ENCODE measurements at places on chromosomes 6 and 20.

GRCh38 chr6:11358904-11359830 lies 126.7 kb upstream of the NEDD9 start:
- no peak for DNase-seq

DNA sequence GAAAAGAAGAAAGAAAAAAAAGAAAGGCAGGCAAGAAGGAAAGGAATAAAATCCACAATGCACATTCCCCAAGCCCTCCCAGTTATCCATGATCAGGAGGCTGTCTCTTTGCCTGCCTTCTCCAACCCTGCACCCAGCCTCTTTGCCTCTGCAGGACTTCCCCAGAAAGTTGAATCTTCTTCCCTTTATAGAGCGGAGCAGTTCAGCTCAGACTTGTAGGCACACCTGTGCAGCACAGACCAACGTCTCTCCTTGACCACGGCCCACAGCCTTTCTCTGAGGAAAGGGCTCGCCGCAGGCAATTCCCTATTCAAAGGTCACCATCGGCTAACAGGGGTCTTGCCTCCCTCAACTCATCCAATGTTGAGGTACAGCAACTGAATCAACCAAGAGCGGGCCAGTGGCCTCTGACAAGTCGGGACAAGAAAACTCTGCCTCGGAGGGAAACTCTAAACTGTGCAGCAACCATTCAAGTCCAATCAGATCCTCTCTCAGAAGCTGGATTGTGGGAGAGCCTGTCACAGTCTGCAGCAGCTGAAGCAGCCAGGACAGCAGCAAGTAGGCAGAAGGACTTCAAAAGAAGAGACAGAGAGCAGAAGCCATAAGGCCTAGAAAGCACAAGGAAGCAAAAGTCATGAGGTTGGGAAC lies 529.2 kb upstream of the JARID2 start:
- no peak for DNase-seq

DNA sequence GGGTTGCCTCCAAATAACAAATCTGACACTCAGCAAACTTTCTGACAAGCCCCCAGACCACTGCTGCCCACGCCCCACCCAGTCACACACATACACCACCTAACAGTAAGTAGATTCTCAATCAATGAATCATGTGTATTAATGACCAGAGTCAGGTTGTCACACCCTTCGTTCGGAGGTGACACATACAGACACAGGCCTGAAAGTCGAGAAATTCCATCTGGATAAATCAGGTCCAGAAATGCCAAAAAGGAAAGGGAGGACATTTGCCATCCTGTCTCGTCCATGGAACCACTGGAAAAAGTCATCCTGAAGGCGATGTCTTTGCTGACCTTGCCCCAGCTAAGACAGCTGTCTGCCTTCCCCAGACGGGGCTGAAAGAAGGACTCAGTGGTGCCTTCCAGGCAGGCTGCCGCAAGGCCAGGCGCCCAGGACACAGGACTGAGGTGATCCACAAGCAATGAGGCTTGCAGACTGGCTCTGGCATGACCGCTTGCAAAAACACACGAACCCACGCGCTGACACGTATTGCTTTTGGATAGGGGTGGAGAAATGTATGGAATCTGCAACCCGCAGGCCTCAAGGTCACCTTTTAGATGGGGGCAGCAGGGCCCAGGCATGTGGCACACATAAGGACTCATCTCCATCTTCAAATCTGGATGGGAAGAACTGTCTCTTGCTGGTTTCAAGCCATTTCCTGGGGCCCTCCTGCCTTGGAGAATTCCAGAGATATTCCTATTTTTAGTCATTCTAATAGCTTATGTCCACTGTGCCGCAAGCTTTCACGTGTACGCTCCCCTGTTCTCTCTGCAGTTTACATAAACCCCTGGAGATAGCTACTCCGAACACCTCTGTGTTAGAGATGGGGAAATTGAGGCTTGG lies 9.0 kb downstream of the NFATC2 start:
- DNase-seq = no peak

GRCh38 chr6:75932067-75932466 lies 140.4 kb downstream of the IMPG1 start:
- DNase-seq = no peak

GRCh38 chr20:16364320-16364687 lies 208.9 kb downstream of the KIF16B start:
- DNase-seq = no peak

GRCh38 chr20:47019121-47019824 lies 124.6 kb downstream of the EYA2 start:
- DNase-seq = no peak

DNA sequence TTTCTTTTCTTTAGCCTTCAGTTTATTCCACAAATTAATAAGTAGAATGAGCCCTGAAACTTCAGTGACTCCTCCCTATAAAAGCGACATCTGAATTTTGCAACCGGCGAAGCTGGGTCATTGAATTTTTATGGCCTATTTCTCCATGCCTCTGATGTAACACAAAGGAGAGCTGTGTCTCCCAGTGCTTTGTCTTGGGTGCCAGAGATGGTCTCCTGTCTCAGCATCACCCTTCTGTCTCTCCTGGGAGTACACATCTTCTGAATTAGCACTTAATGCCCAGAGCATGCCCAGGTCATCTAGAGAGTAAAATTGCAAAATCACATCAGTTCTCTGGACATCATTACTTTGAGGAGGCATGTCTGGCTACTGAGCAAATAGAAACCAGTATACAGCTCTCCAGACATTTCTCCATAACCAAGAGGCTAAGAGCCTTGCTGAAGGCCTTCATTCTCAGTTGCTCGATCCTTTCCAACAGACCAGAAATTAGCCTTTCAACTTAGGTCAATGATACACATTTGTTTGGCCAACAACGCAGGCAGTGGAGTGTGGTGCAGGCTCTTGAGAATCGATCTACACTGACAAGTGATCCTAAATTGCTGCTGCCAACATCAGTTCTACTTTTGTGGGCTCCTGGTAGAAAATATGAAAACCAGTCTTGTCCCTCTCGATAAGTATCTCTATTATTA lies 176.0 kb upstream of the FOXQ1 start:
- DNase-seq = no peak

DNA sequence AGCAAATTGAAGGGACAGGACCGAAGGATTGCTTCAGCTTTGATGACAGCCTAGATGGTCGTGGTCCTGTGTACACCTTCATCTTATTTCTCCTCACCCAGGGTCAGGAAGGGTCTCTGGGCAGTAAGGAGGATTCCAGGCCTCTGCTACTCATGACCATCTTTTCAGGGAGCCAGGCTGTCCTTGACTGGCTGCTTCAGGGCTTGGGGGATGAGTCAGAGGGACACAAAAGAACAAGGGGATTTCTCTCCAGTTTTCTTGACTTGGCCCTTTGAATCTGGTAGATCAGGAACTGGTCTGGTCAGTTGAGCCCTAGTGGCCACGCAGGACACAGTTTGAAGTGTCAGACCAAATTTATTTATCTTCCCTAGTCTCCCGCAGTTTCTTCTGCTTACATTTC lies 402.1 kb upstream of the CHD6 start:
- DNase-seq = no peak

- DNase-seq = no peak
These were observed 5.2 kb upstream of the RSPH4A start for GRCh38 chr6:116611056-116611455.

DNA sequence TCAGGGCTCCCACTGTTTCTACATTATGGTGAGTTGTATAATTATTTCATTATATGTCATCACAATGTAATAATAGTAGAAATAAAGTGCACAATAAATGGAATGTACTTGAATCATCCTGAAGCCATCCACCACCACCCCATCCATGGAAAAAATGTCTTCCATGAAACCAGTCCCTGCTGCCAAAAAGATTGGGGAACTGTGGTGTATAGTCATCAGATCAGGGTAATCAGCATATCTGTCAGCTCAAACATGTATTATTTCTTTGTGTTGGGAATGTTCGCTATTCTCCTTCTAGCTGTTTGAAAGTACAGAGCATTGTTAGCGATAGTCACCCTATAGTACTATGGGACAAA lies 33.8 kb upstream of the SLC22A23 start:
- DNase-seq = no peak

- DNase-seq = no peak
These were observed 125.7 kb upstream of the RIPOR2 start for GRCh38 chr6:25061289-25061936.

- DNase-seq = no peak
These were observed 108.5 kb downstream of the SYCP2 start for GRCh38 chr20:59824711-59825562.

DNA sequence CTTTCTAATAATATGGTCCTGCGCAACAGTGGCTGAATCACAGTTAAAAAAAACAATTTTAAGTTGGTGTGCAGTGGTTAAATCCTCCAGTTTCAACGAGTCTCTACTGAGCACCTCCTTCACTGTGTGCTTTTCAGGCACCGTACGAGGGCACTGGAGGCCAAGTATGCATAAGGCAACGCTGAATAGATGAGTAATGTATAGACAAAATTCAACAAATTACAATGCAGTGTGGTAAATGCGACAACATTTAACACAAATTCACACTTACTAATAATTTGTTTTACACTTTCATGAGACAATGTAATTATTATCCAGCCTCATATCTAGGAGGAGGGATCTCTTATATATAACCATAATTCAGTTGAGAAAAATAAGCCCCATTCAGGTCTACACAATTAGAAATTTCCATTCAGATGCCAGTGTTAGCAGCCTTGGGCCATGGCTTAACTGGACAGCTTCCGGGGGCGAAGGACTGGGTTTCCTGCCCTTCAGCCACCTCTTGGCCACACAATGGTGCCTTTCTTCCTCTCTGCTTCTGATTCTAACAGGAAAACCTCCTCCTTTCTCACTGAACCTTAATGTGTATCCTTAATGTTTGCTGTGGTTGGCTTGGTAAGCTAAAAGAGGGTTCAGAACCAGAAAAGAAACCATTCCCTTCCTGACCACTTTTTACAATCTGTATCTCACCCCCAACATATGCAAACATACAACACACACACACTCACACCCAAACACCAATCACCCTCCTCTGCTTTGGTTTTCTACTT lies 51.9 kb downstream of the B4GALT5 start:
- no peak for DNase-seq

GRCh38 chr20:51789434-51789833 lies 12.9 kb downstream of the SALL4 start:
- no peak for DNase-seq

- no peak for DNase-seq
These were observed 13.3 kb downstream of the FRK start for GRCh38 chr6:116047173-116047933.

DNA sequence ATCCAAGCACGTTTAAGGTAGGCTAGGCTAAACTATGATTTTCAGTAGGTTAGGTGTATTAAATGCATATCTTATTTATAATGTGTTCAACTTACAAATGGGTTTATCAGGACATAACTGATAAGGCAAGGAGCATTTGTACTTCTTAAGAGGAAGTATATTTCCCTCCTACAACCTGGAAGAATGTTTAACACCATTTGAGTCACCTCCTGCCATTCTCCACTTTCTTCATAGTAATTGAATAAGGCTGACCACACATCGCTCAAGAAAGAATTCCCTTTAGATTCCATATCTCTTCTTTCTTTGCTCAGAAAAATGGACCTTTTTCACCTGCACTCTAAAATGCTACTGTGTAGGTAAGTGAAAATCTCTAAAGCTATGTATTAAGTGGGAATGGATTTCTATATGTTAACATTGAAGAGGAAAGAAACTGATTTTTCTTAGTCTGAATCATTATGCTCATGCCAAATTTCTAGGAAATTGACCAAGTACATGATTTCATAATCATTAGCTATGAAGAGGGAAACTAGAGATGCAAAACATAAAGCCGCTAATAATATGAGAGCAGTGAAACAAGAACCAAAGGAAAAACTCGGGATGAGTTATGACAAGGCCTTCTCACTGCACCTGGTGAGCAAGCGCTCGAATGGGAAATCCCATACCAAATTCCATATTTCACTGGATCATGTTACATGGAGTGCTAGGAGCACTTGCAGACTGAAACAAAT lies 210.4 kb downstream of the ALDH8A1 start:
- no peak for DNase-seq

DNA sequence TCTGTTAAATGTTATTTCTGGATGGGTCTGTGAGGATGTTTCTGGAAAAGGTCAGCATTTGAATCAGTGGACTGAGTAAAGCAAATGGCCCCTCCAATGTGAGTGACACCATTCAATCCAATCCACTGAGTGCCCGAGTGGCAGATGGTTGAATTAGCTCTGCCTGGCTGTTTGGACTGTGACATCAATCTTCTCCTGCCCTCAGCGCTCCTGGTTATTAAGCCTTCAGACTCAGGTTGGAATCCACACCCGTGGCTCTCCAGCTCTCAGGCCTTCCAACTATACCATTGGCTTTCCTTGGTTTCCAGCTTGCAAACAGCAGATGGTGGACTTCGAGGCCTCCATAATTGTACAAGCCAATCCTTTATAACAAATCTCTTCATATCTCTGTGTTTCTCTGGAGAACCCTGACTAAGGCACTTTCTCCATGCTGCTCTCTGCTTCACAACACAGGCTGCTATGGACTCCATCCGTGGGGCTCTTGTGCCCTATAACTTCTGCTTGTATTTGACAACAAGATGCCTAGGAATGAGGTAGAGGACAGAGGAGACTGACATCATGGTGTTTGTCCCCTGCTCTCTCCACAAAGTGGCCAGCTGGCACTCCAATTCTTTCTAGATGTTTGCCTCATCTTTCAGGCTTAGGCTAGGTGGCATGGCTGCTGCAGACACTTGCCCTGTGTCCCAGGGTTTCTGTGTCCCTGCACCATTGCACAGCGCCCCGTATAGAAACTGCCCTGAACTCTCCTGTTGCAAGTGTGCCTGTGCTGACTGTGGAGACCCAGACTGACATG lies 4.8 kb upstream of the CSTL1 start:
- no peak for DNase-seq

DNA sequence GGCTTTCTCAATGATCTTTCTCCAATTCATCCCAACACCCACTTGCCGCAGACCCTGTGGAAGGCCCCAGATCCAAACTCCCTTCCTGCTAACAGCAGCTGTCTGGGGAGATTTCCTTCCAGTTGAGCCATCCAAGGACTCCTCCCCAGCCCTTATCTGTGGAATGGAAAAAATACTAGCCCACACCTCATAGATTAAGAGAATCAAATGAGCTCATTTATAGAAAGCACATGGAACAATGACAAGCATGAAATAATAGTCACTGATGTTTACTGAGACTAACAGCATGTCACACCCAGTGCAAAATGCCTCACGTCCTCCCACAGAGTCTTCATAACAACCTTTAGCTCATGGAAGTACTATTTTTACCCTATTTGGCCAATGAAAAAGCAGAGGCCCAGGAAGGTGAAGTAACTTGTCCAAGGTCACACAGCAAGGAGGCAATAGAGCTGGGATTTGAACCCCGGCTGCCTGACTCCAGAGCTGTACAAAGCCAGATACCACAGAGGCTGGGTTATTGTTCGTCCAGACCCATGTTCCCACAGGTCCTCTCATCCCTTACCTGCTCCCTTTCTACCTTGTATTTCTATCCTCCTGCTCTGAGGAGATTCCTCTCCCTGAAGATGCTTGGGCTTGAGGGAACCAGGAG lies 23.4 kb upstream of the PTGIS start:
- DNase-seq = no peak

- DNase-seq = no peak
These were observed 199.2 kb downstream of the BMP2 start for GRCh38 chr20:6966721-6967120.

GRCh38 chr20:8094415-8094818 lies 37.6 kb upstream of the PLCB1 start:
- no peak for DNase-seq
